Sciatic nerve (tissue), 2 donors: ENCODE measurements at places on chromosomes 1 and 21. TPM values are rescaled to one million over a fixed set of nuclear protein-coding genes. Genes with fewer than 3 reads are reported as not detected.

- no peak for DNase-seq
Observed at GRCh38 chr1:41318135-41318534, 43.1 kb upstream of the FOXO6 start.

DNA sequence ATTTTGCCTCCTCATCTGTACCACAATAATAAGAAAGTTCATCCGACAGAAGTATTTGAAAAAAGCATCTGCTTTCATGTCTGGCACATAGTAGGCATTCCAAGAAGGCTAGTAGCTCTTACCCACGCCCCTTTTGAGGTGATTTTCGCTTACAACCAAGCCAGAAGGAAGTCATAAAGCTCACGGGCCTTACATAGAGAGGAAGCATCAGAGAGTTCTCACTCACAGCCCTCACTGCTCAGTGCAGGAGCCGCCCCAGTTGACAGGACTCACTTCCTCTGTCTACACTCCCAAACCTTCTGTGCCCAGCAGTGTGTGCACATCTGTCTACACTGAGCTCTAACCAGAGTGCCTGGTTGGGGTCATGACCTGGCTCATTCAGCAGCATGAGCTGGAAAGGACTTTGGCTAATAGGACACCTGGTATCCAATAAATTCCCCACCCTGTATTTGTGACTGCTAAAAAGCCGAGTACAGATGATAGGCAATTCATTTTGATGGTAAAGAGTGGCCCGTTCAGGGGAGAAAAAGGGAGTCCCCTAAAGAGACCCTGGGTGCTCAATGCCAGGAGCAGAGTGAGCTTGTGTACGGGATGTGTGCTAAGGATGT, 36.8 kb upstream of the DUSP10 start:
- DNase-seq: no peak

- no peak for DNase-seq
Observed at GRCh38 chr1:77182083-77182482, 37.1 kb downstream of the PIGK start.

- peak; percentile 78 for DNase-seq
Observed at GRCh38 chr1:36553591-36554322, 71.0 kb upstream of the CSF3R start.

GRCh38 chr1:186620566-186621350, 59.5 kb downstream of the PTGS2 start:
- no peak for DNase-seq

DNA sequence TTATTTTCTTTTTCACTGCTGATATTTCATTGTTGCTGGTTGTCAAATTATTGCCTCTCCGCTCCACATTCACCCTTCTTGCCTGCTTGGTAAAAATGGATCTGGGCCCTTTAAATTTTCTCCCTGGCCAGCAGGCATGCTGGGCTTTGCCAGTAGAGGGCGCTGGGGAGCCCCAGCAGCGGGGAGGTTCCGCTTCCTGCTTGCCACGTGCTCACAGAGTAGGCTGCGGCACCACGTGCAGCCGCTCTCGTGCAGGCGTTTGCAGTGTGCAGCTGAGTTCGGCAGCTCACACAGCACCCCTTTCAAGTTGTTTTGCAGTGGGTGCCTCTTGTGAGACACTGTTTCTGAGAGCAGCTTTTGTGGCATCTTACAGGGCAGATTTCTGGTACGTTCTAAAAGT, at the start of gene ACTL8:
ACTL8 (plus strand) TSS at position 214 of the 400 bp plus-strand sequence. CDS start 67,676 bp downstream, outside the sequence.
- no peak for DNase-seq

GRCh38 chr1:46991083-46991923, 32.2 kb upstream of the CYP4X1 start:
- no peak for DNase-seq

DNA sequence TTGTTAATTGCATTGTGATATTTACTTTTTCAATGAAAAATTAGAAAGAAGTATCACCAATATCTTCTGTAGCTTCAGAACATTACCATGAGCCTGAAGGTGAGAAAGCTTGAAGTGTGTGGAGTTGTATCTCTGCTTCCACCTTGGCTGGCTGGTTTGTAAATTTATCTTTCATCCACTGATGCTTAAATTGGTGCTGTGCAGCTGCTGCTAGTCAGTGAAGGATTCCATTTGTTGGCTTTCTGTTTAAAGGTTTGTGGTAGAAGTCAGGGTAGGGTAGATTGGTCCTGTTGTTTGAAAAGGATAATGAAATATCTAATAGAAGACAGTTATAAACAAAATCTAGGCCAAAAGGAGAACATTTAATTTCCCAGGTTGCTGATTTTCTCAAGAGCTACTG, 105.7 kb downstream of the C1orf21 start:
- no peak for DNase-seq

GRCh38 chr1:6358144-6358624, 35.4 kb downstream of the ACOT7 start:
- DNase-seq: no peak

DNA sequence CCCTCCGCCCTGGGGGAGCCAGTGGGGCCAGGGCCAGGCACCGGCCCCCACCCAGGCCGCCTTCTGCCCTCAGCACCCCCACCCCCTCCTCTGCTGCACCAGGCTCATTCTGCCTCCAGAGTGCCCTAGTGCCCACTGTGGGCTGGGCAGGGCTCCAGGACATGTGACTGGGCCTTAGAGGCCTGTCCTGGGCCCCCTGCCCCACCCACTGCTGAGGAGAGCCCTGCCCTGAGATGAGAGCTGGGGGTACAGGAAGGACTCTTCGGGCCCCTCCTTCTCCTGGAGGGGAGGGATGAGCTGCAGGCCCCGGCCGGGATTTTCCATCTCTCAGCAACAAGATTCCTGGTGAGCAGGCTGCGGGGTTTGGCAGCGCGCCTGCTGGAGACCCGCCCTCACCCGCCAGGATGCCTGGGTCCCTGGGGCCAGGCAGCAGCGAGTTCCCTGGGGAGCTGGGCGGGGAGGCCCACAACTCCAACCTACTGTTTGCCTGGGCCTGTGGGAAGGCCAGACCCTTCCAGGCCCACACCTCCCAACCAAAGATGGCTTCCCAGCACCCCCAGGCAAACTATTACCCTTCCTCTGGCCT, 14.0 kb downstream of the AHDC1 start:
- no peak for DNase-seq

GRCh38 chr21:31624961-31625491, 34.5 kb upstream of the SOD1 start:
- no peak for DNase-seq

DNA sequence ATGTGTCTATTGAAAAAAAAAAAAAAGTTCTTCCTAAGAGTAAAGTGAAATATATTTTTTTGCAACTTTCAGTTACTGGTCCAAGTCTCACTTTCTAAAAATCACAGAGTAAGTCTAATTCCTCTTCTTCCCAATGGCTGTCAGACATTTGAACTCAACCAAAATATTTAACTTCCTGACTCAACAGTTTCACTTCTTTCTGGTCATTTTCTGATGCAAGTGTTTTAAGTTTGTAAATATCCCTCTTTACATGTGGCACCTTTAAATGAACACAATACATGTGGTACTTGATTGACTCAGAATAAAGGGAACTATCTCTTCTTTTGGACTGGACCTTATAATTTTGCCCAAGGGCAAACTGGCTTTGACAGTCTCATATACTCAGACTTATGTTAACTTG, 76.7 kb downstream of the ASH1L start:
- no peak for DNase-seq

- DNase-seq: no peak
Observed at GRCh38 chr1:31769720-31770390, 5.7 kb upstream of the ADGRB2 start.

DNA sequence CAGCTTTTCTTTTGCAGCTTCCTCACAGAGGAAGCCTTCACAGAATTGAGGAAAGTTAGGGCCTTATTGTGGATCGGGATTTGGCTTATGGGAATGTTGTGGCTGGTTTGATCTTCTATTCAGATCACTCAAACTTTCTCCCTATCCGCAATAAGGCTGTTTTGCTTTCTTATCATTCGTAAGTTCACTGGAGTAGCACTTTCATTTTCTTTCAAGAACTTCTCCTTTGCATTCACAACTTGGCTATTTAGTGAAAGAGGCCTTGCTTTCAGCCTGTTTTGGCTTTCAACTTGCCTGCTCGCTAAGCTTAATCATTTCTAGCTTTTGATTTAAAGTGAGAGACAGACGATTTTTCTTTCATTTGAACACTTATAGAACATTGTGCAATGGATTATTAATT, 181.9 kb upstream of the B3GALT2 start:
- no peak for DNase-seq

- DNase-seq: no peak
Observed at GRCh38 chr1:181701891-181702290, 218.6 kb downstream of the CACNA1E start.

DNA sequence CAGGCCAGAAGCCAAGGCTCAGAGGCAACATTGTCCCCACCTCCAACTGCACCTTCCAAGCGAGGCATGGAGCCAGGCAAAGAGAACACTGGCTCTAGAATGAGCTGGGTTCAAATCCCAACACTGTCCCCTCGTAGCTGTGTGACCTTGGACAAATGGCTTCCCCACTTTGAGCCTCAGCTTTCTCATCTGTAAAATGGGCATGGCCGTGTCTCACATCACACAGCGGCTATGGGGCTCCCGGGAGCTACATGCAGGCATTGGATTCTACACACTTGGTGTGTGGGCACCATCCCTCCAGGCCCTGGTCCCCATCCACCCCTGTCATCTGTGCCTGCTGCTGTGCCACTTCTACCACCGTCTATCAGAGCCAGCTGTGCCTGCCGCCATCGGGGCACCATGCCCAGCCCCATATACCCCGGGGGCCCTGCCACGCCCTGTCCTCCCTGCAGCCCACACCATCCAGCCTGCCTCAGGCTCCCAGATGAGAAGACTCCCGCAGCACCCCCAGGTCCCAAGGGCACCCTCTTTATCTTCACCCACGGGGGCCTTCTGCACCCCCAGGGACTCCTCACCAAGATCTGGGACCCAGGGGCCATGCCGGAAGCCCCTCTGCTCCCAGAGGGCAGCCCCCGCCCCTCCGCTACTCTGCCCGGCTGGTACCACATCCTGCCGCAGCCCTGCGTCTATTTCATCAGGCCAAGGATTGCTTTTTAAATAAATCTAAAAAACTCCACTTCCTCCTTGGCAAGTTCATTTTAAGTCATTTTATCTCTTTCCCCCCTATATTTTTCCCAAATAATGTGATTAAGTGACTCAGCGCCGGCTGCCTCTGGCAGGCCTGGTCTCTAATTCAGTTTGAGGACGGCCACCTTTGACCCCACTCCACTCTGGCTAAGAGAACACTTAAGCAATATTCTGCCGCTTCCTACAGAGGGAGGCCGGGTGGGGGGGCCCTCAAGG, 107.8 kb upstream of the TARDBP start:
- DNase-seq: no peak

- no peak for DNase-seq
Observed at GRCh38 chr1:216554934-216555333, 131.7 kb upstream of the USH2A start.

- DNase-seq: no peak
Observed at GRCh38 chr21:28256420-28256831, 736.3 kb downstream of the LTN1 start.

GRCh38 chr1:234999513-234999940, 129.1 kb downstream of the TOMM20 start:
- peak; percentile 51 for DNase-seq

DNA sequence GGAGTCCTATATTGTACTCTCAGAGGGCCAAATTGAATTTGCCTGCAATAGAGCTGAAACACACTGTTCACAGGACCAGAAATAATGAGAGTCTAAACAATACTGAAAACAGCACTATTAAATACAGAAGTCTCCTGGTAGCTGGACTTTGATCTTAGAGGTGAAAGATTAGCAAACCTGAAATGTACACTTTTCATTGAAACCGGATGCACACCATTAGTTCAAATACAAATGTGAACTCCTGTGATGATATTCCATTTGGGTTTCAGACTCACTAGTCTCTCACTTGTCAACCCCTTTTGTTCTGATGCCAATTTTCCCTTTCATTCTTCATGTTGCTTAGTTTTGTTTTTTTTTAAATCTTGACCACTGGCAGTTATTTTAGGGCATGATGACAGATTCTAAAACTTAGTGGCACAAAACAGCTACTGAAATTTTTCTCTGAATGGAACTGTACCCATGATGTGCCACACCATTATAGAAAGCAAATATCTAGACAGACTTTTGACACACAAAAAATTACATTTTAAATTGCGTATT, 5.9 kb upstream of the TNFSF4 start:
- DNase-seq: no peak

DNA sequence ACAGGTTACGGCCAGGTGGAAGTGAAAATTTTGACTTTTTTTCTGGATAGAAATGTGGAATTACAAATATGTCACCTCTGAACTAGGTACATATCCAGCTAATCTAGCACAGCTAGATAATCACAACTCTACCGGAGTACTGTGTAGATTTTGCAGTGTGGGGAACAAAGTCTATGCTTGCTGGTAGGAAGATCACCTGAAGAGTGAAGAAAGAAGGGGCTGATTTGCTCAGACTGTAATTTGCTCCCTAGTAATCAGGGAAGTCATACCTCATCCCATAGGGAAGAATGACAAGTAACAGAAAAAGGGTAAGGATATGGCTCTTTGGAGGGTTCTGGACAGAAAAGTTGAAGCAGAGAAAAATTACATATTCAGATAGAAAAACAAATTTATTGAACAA, 319.6 kb upstream of the TMPRSS15 start:
- DNase-seq: no peak

DNA sequence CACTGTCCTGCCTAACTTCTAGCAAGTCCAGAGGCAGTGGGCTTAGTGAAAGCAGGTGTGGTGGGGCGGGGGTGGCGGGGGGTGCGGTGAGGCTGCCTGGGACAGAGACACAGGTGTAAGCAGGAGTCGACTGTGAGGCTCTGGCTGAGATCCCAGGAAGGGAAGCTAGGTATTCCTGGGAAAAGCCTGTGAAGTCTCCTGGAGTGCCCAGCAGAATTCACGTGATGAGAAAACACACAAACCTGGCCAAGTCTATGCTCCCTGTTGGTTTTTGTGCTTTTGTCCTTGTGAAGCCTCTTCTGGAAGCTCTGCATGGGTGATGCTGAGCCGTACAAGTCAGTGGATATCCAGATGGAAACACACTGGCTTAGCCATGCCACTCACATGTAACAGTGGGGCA, 5.3 kb downstream of the GALNT2 start:
- DNase-seq: no peak

- DNase-seq: no peak
Observed at GRCh38 chr1:59697150-59697800, 117.5 kb upstream of the HOOK1 start.

DNA sequence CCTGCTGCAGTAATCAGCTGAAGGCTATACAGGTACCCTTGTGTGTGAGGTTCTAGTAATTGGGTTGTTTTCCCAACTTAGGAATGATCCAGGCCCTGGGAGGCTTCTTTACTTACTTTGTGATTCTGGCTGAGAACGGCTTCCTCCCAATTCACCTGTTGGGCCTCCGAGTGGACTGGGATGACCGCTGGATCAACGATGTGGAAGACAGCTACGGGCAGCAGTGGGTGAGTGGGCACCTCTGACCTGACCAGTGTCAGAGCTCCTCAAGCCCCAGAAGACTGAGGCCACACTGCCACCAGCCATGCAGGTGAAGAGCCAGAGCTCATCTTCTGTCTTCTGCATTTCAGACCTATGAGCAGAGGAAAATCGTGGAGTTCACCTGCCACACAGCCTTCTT, 27.7 kb downstream of the ATP1A1 start:
- no peak for DNase-seq

The CAMTA1 gene
- total RNA-seq: 72.4 TPM

The PRKCZ gene
- 3.5 TPM for total RNA-seq

The MCOLN3 gene
- 11.2 TPM for total RNA-seq

The TMCC2 gene
- total RNA-seq: 14.8 TPM

The S1PR1 gene
- 64.7 TPM for total RNA-seq

The SLAMF1 gene
- 0.71 TPM for total RNA-seq

The ENSA gene
- 144 TPM for total RNA-seq

The VANGL2 gene
- 7.1 TPM for total RNA-seq

The CR1L gene
- total RNA-seq: 0.45 TPM

The SLC45A1 gene
- total RNA-seq: 2.5 TPM
